ENCODE measurements at places on chromosomes 11 and 22.

- no peak for DNase-seq
Observed at GRCh38 chr11:13166036-13166435, 111.6 kb upstream of the BMAL1 start.

GRCh38 chr11:31873124-31873523 lies 62.0 kb upstream of the PAX6 start:
- DNase-seq, result no peak

GRCh38 chr11:26976389-26976788 lies 17.5 kb upstream of the FIBIN start:
- DNase-seq, result no peak

DNA sequence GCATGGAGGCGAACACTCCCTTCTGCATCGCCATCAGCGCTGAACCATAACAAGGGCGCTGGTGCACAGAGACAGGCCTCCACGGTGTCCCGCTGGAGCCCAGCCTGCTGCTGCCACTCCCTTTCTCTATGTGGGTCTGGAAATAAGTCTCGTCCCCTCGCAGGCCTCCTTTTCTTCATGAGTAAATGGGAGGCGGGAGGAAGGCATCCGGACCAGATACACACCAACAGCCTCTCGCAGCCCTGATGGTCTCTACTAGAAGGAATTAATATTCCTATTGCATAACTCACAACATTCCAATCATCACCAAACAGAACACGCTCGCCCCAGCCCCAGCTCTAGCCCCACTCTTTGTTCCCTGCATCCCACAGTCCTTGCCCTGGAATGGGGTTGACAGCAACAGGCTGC lies 14.9 kb downstream of the RASD2 start:
- no peak for DNase-seq

DNA sequence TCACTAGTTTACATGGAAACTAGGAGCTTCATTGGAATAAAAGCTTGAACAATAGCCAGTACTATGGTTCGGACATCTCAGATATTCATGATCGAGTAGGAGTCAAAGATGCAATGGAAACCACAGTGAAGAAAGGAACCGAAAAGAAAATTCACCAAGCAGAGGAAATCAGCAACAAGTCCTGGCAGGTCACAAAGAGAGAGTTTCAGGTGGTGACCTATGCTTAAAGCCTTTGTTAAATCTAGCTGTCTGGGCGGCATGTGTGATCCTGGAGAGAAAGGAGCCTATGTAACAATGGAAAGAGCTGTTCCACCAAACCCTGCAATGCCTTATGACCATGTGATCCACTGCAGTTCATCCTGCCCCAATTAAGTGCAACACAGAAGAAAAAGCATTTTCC lies 68.9 kb upstream of the POU2AF2 start:
- DNase-seq, result no peak

DNA sequence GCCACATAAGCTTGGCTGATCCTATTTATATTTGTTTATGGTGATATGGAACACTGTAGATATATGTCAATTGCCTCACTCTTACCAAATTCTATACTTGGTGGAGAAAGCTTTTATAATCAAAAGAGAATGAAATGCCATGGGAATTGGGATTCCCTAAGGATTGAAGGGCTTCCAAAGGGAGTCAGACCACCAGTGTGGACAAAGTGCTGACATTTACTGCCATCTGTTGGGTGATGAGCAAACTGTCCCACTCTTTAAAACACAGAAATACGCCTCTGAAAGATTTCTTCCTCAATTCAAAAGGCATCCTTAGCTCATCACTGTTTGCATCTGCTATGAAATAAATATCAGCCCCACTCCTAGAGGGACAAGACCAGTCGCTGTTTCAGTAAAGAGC lies 7.1 kb downstream of the SLC1A2 start:
- no peak for DNase-seq

DNA sequence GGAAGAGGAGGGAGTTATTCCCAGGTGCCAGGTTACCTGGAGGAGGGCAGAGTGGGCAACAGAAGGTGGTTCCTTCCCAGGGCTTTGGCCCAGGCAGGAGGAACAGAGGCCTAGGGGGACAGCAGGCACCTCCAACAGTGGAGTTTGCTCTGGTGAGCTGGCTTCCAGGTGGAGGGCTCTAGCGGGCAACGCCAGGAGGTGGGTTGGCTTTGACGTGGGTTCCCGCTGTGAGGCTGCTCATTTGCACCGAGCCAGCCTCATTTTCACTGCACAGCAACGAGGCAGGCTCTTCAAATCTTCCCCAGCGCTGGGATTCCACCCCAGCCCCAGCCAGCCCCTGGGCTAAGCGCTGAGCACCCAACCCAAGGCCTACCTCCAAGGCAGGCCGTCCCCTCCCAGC lies 8.1 kb downstream of the IGSF9B start:
- DNase-seq, result no peak

DNA sequence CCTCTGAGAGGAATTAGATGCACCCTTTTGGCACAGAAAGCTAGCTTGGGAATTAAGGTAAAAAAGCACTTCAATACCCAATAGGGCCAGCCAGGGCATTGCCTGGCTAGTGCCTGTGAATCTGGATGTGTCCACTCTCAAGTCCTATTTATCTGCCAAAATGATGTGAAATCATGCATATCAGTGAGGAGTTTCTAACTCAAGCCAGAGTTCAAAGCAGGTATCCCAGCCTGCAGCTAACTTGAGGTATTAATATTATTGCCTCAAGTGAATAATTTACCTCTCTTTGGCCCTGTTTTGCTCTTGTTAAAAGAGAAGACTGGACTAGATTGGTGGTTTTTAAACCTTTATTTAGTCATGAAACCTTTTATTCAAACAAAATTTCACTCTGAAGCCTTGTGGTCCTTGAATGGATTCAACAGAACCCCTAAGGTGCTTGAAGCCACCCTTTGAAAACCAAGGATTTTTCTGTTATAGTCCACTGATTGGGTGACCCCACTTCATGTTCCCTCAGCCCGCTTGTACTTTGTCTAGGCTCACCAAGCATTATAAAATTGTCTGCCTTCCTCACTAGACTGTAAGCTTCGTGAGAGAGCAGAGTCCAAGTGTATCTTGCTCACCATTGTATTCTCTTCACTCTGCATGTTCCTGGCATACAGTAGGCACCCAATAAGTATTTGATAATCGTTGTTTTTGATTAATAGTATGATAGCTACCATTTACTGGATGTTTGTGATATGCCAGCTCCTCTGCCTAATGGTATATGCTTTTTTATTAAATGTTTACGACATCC lies 4.5 kb downstream of the RNF121 start:
- no peak for DNase-seq

- DNase-seq, result no peak
Observed at GRCh38 chr11:18264677-18265555, 1.1 kb upstream of the SAA1 start.

- DNase-seq, result peak; percentile 64
Observed at GRCh38 chr11:59144579-59145345, 2.1 kb downstream of the FAM111A start.

DNA sequence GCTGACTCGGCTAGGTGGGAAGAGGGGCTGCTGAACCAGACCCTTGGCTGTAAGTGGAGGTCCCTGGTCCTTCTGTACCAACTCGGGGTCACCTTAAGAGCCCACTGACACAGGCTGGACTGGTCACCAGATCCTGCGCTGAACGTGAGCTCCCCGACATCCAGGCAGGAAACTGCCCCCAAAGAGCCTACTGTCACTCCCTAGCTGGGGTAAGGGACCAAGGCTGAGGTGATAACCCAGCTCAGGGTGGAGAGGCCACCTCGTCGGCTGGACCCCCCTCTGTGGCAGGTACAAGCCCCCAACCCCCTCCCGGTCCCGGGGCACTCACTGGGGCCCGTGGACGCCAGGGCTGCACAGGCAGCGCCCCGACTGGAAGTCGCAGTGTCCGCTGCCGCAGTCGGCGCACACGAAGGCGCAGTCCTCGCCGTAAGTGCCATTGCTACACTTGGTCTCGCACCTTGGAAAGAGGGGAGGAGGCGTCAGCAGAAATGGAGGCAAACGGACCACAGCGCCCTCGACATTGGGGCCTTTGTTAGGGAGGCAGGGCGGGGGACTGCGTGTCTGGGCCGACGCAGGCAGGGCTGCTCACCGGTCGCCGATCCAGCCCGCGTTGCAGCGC lies 7.4 kb downstream of the SCARF2 start:
- no peak for DNase-seq

- DNase-seq, result no peak
Observed at GRCh38 chr22:24996420-24996952, 44.0 kb downstream of the KIAA1671 start.

- DNase-seq, result no peak
Observed at GRCh38 chr11:12716816-12717215, 42.6 kb downstream of the TEAD1 start.

GRCh38 chr22:19845054-19845722 lies 9.5 kb downstream of the GNB1L start:
- DNase-seq, result no peak

DNA sequence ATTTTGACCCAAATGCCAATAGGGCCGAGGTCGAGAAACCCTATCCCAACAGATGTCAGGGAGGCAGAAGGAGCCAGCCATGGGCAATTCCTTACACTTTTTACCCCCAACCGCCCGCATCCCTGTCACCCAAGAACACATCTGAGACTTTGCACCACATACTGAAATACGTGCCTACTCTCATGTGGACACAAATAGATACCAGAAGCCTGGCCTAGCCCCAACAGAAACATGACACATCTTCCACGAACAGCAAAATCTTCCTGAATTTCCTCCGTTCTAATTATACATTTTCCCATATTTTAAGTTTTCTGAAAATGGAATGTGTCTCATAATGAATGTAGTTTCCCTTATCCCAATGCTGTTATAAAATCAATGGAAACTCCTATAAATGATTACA lies 64.7 kb downstream of the SLC1A2 start:
- DNase-seq, result no peak

DNA sequence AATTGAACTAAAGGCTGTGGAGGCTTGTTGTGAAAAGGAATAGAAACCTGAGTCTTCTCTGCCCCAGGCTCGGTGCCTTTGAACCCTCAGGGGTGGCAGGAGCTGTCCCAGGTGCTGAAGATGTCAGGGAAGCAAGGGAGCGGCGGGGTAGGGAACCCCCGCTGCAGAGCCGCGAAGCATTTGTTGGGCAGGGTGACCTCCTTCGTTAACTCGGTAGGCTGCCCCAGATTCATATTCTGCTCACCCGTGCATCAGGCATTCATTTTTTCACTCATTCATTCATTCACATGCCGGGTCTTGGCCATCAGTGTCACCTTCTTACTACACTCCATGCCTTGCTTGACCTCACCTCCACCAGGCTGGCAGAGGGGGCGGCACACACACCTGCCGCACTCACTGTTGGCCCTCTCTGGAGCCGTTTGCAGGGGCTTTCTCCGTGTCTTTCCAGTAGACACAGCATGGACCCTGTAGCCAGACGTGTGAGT lies 618.9 kb downstream of the BRD1 start:
- DNase-seq, result no peak

DNA sequence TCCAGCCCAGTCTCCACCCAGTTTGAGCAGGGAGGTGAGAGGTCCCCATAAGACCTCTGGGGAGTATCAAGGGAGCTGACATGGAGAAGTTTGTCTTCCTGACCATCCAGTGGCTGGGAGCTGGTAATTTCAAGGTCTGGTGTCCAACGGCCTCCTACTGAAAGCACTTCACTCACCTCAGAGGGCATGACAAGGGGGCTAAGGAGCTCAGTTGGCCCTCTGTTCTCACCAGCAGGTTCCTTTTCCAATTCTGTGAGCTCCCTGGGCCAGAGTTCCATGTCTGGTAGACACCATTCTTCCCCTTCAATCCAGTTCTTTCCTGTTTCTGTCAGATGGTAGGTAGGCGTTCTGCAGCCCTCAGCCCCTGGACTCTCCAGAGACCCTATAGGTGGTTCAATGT lies 3.1 kb downstream of the SELENOH start:
- DNase-seq, result no peak

- no peak for DNase-seq
Observed at GRCh38 chr11:35112056-35112845, 26.7 kb upstream of the CD44 start.

DNA sequence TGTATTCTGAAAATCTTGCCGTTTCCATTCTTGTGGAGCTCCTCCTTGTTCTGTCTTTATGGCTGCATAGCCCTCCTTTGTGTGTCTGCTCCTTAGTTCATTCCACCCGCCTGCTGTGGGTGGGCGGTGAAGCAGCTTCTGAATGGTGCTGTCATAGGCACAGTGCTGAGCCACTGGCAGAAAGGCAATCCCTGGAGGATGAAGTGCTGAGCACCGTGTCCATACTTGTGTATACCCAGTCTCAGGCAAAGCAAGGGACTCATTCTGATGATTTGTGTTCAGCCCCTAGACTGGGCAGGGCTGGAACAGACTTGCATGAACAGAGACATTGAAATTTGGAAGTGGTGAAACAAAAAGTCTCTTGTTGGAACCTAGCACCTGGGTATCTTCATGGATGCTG lies 134.9 kb downstream of the MYO18B start:
- no peak for DNase-seq

GRCh38 chr11:57274904-57275498 lies 38.0 kb upstream of the APLNR start:
- DNase-seq, result no peak
